Common myeloid progenitor, CD34-positive (primary cell): ENCODE measurements at places on chromosomes 11 and 22.

GRCh38 chr22:24247564-24248344 lies 2.9 kb upstream of the GGT5 start:
- peak; percentile 54 for DNase-seq

DNA sequence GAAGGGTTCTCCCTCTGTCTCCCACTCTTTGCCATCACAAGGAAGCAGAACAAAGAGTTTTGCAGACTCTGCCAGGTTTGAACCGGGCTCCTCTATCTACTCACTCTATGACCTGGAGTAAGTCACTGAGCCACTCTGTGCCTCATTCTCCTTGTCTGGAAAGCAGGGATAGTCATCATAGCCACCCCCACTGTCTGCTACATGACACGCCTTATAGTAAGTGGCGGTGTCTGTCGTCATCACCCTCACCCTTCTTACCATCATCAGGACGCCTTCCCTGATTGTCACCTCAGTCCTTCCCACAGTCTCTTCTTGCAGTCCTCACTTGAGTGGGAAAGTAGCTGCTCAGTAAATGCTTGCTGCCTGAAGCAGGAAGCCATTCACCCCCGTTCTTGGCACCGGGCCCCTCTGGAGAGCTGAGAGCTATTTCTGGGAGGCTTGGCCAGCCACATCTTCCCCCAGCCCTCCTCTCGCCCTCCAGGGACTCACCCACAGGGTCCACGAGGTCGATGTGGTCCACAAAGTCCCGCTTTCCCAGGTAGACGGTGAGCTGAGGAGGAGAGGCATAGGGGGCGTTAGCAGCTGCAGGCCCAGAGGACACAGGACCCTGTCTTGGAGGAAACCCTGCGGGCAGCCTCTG lies 46.4 kb downstream of the TPBGL start:
- DNase-seq, result no peak

DNA sequence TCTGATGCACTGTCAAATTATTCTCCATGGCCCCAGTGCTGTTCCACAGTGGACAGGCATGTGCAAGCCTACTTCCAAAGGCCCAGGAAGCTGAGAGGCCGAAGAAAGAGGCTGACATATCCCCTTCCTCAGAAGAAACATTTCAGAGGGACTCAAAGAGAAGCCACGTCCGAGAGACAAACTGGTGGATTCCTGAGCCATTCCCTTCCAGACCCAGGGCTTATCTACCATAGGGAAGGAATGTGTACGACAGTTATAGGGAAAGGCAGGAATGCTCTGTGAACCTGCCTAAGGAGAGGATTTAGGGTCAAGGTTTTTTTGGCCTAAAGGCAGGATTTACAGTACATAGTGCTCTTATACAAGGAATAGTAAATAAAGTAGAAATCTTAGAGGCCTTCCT lies 46.9 kb upstream of the TSKU start:
- no peak for DNase-seq

DNA sequence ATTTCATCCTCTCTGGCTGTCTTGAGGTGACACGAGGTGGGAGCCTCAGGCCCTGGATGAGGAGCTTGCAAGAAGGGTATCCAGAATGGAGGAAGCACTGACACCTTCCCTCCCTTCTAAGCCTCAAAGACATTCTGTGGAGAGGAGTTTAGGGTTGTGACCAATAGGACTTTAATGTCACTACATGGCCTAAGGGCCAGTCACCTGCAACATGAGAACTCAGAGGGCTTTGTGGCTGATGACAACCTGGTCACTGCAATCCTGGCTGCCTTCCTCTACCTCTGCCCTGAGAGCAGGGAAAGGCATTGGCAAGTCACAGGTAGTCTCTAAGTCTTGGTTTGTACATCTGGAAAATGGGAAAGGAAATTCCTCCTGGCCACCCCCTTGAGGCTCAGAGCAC lies 33.7 kb downstream of the PISD start:
- DNase-seq, result no peak

GRCh38 chr11:2249189-2249916 lies 21.0 kb downstream of the ASCL2 start:
- no peak for DNase-seq

DNA sequence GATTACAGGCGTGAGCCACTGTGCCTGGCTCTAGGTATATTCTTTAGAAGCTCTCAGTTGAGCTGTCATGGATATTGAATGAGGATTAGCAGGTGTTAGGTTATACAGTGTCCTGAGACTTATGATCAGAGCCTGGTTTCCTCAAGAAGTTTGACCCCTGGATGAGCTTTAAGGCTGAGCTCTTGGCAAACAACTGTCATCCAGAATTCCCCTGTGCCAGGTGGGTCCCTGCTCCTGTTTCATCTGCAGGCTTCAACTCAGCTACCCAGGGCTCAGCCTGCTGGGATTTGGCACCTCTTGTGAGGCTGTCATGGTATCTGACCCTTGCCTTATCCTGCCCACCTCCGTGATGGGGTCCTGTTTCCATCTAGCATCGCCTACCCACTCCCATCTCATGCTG lies 24.3 kb downstream of the SERPINH1 start:
- DNase-seq, result no peak

DNA sequence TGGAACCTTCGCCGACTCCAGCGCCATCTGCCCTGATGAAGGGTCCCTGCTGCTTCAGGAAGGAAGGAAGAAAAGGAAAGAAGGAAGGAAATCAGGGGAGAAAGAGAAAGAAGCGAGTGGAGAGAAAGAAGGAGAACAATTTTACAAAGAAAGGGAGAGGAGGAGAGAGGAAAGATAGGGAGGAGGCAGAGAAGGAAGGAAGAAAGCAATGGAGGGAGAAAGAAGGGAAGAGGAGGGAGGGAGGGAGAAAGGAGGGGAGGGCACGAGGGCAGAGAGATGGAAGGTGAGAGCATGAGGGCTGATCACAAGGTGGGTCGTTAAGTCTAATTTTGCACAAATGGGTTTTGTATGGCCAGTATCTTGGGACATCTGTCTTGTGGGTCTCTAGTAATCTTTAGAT lies 39.2 kb downstream of the PARVA start:
- no peak for DNase-seq
